Hepatocyte (in vitro differentiated cells): ENCODE measurements at places on chromosomes 5 and 9. TPM values are rescaled to one million over a fixed set of nuclear protein-coding genes. Genes with fewer than 3 reads are reported as not detected.
A peak's percentile ranks its signal among the peaks of the same experiment; 100 is the strongest.

- DNase-seq: no peak
- H3K4me1 ChIP-seq: no peaks in the 10 kb centered on the region
- no peak overlapping the region for H3K4me3 ChIP-seq
- no peaks in the 10 kb centered on the region for H3K36me3 ChIP-seq
- H3K27me3 ChIP-seq: no peaks in the 10 kb centered on the region
Measured at GRCh38 chr5:73096239-73096575, 24.2 kb upstream of the TMEM171 start.

- no peaks in the 10 kb centered on the region for H3K36me3 ChIP-seq
- DNase-seq: no peak
- H3K27ac ChIP-seq: peak overlapping the region; percentile 69
Measured at GRCh38 chr9:95055851-95056551, 261.5 kb downstream of the FANCC start.

DNA sequence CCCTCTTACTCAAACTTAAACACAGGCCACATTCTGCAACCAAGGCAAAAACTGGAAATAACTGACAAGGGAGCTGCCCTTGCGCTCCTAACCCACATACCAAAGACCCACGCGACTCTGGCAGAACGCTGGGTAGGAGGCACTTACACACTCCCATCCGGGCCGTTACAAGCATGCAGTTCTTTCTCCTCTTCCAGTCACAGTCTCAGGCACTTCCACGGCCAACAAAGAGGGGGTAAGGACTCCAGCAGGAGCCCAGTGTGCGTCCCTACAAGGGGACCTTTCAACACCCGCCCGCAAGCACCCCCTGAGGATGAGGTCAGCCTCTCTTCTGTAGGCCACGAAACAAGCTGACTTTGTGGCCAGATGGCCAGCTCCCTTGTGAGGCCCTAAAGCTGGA, 57.4 kb downstream of the SERINC5 start:
- no peaks in the 10 kb centered on the region for H3K36me3 ChIP-seq
- no peak overlapping the region for H3K4me3 ChIP-seq
- DNase-seq: no peak
- H3K27me3 ChIP-seq: no peaks in the 10 kb centered on the region
- peaks cover 13% of the 10 kb centered on the region for H3K4me1 ChIP-seq

DNA sequence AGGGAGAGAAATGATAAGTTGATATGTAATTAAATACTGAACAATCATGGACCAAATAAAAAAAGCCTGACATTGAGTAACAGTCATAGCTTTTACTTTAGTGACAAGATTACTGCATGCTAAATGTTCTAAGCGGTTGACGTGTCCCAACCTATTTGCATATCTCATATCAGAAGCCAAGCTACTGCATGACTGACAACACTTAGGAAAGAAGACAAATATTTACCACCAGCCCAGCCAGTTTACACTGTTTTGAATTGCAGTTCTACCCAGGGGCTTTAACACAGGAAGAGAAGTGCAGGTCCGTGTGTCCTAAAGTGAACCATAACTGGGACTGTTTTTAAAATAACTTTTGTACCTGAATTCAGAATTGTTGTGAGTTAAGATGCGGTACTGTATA, 219.9 kb downstream of the PRDM9 start:
- H3K27ac ChIP-seq: no peak overlapping the region
- H3K27me3 ChIP-seq: no peaks in the 10 kb centered on the region
- H3K36me3 ChIP-seq: no peaks in the 10 kb centered on the region
- DNase-seq: peak; percentile 11

- no peaks in the 10 kb centered on the region for H3K36me3 ChIP-seq
- DNase-seq: no peak
- H3K27me3 ChIP-seq: no peaks in the 10 kb centered on the region
- H3K27ac ChIP-seq: peak overlapping the region; percentile 94
- H3K4me1 ChIP-seq: peaks cover 20% of the 10 kb centered on the region
Measured at GRCh38 chr5:401146-402034, 41.6 kb upstream of the EXOC3 start.

The OR1J2 gene
- total RNA-seq: not detected in 2 replicates

- no peak for DNase-seq
- H3K4me3 ChIP-seq: no peak overlapping the region
- H3K27me3 ChIP-seq: peaks cover 38% of the 10 kb centered on the region
- H3K27ac ChIP-seq: no peak overlapping the region
Measured at GRCh38 chr5:141692919-141693725, 11.1 kb upstream of the ARAP3 start.

The CARTPT gene
- total RNA-seq: 0.60 and 3.3 TPM in 2 replicates

- no peak overlapping the region for H3K4me3 ChIP-seq
- no peaks in the 10 kb centered on the region for H3K4me1 ChIP-seq
- no peaks in the 10 kb centered on the region for H3K36me3 ChIP-seq
- H3K27me3 ChIP-seq: no peaks in the 10 kb centered on the region
- DNase-seq: no peak
Measured at GRCh38 chr5:60162441-60162840, 268.9 kb upstream of the PDE4D start.

GRCh38 chr5:127031147-127031862, 947 bp upstream of the MARCHF3 start:
- DNase-seq: peak; percentile 40
- peak overlapping the region; percentile 27 for H3K4me3 ChIP-seq
- peaks cover 22% of the 10 kb centered on the region for H3K27me3 ChIP-seq
- H3K36me3 ChIP-seq: no peaks in the 10 kb centered on the region
- H3K4me1 ChIP-seq: peaks cover 11% of the 10 kb centered on the region

GRCh38 chr5:149801307-149801990, 71.3 kb downstream of the PPARGC1B start:
- no peak overlapping the region for H3K4me3 ChIP-seq
- H3K4me1 ChIP-seq: peaks cover 19% of the 10 kb centered on the region
- no peaks in the 10 kb centered on the region for H3K36me3 ChIP-seq
- H3K27ac ChIP-seq: no peak overlapping the region
- no peaks in the 10 kb centered on the region for H3K27me3 ChIP-seq
- DNase-seq: no peak

The RAPGEF6 gene
- 13.3 and 13.7 TPM in 2 replicates for total RNA-seq

DNA sequence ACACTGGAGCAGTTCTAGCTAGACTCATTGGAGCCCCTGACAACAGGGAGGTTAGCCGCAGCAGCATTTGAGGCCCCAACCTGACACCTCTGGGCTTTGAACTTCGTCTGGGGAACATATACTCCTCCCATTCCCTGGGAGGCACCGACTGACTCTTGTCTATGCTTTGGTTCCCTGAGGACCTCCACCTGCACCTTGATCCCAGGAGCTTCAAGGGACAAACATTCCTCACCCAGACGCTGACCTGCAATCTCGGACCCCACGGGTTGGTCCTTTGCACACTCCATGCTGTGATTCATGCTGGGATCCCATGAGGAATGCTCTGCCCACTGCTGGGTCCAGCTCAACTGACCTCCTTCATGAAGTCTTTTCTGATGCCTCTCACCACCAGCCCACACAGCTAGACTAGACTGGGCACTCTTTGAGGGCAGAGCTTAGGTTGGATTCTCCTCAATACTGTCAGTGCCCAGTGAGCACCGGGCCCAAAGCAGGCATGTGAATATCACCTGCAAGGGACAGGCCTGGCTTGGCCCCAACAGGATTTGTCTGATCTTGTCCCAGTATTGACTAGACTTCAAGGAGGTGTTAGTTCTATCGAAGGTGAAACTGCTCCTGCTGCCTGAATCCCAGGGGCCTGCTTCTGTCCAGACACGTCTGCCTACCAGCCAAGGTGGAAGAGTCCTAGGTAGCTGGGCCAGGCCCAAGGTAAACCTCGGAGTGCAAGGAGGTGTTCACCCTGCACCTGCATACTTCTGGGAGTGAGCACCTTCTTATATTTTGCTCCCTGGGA, 51.8 kb upstream of the ZBTB43 start:
- H3K4me3 ChIP-seq: no peak overlapping the region
- H3K4me1 ChIP-seq: no peaks in the 10 kb centered on the region
- DNase-seq: no peak
- no peak overlapping the region for H3K27ac ChIP-seq
- no peaks in the 10 kb centered on the region for H3K36me3 ChIP-seq
- no peaks in the 10 kb centered on the region for H3K27me3 ChIP-seq

The SNCAIP gene
- total RNA-seq: 19.0 and 19.1 TPM in 2 replicates

DNA sequence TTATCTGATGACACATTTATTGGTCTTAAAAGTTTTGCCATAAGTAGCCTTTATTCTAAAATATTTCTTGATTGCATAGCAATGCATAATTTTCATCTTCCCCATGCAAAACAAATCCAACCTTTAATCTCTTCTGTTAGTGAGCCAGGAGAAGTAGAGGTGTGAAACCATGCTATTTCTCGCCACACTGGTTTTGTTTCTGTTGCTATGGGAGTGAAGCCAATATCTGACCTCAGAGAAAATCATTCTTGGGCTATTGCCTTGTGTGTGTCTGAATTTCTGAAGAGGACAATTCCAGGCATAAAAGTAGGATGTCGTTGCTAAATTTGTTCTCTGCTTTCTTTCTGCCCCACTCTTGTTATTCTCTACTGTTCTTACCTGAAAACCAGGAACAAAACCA, 183.6 kb downstream of the PTTG1 start:
- no peak overlapping the region for H3K27ac ChIP-seq
- H3K4me3 ChIP-seq: no peak overlapping the region
- H3K36me3 ChIP-seq: no peaks in the 10 kb centered on the region
- H3K27me3 ChIP-seq: no peaks in the 10 kb centered on the region
- DNase-seq: no peak
- no peaks in the 10 kb centered on the region for H3K4me1 ChIP-seq

The ACER2 gene
- 6.3 and 6.6 TPM in 2 replicates for total RNA-seq

DNA sequence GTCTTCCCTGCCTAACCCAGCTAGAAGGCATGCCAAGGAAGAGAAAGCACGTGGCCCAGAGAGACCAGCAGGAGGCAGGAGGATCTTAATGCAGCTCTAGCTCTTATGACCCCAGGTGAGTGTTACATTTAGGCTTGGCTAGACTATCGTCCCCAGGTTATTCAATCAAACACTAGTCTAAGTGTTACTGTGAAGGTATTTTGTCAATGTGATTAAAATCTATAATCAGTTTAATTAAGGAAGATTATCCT, 483.7 kb downstream of the BNC2 start:
- H3K4me3 ChIP-seq: no peak overlapping the region
- no peaks in the 10 kb centered on the region for H3K36me3 ChIP-seq
- H3K4me1 ChIP-seq: no peaks in the 10 kb centered on the region
- no peak for DNase-seq
- H3K27me3 ChIP-seq: no peaks in the 10 kb centered on the region

- no peaks in the 10 kb centered on the region for H3K4me1 ChIP-seq
- DNase-seq: no peak
- H3K27me3 ChIP-seq: no peaks in the 10 kb centered on the region
- H3K36me3 ChIP-seq: no peaks in the 10 kb centered on the region
Measured at GRCh38 chr5:14760548-14761002, 96.1 kb downstream of the OTULIN start.

The CCDC183 gene
- 10.5 and 17.7 TPM in 2 replicates for total RNA-seq

GRCh38 chr9:93510041-93510440, 56.7 kb upstream of the FAM120AOS start:
- H3K27me3 ChIP-seq: no peaks in the 10 kb centered on the region
- no peaks in the 10 kb centered on the region for H3K36me3 ChIP-seq
- H3K27ac ChIP-seq: no peak overlapping the region
- no peak overlapping the region for H3K4me3 ChIP-seq
- no peaks in the 10 kb centered on the region for H3K4me1 ChIP-seq
